ENCODE measurements at places on chromosomes 4 and X. TPM values are rescaled to one million over a fixed set of nuclear protein-coding genes. Genes with fewer than 3 reads are reported as not detected.

DOK7 gene
- total RNA-seq, result 0.31 TPM

OGT gene
- 34.7 TPM for total RNA-seq

TLR10 gene
- 0.02 TPM for total RNA-seq

PDCL2 gene
- not detected for total RNA-seq

ODAM gene
- total RNA-seq, result not detected

LGI2 gene
- total RNA-seq, result 0.09 TPM

RNF150 gene
- 0.20 TPM for total RNA-seq

RTL9 gene
- total RNA-seq, result 0.15 TPM

GUCY1A1 gene
- not detected for total RNA-seq

FMR1NB gene
- not detected for total RNA-seq

ARL9 gene
- 0.07 TPM for total RNA-seq

PLA2G12A gene
- 10.8 TPM for total RNA-seq

ANKRD50 gene
- 4.3 TPM for total RNA-seq

GRID2 gene
- not detected for total RNA-seq

TEX11 gene
- total RNA-seq, result not detected

BEND4 gene
- total RNA-seq, result 0.01 TPM

AFP gene
- 2.6 TPM for total RNA-seq

DCAF12L1 gene
- total RNA-seq, result not detected

SLC16A2 gene
- 20.8 TPM for total RNA-seq

NWD2 gene
- not detected for total RNA-seq

ARHGAP4 gene
- total RNA-seq, result 1.2 TPM

VCX3B gene
- not detected for total RNA-seq

COPS4 gene
- total RNA-seq, result 35.9 TPM

GAB3 gene
- 0.90 TPM for total RNA-seq

CXorf38 gene
- 10.8 TPM for total RNA-seq

PABPC1L2B gene
- total RNA-seq, result not detected

SLC25A14 gene
- 16.8 TPM for total RNA-seq

FAM47E gene
- 0.36 TPM for total RNA-seq

SULT1B1 gene
- not detected for total RNA-seq

HSD17B13 gene
- 0.05 TPM for total RNA-seq

Data from A549 treated with dexamethasone at 1 μM for 4 hours (cell line).